ENCODE measurements at places on chromosomes 4 and X.

DNA sequence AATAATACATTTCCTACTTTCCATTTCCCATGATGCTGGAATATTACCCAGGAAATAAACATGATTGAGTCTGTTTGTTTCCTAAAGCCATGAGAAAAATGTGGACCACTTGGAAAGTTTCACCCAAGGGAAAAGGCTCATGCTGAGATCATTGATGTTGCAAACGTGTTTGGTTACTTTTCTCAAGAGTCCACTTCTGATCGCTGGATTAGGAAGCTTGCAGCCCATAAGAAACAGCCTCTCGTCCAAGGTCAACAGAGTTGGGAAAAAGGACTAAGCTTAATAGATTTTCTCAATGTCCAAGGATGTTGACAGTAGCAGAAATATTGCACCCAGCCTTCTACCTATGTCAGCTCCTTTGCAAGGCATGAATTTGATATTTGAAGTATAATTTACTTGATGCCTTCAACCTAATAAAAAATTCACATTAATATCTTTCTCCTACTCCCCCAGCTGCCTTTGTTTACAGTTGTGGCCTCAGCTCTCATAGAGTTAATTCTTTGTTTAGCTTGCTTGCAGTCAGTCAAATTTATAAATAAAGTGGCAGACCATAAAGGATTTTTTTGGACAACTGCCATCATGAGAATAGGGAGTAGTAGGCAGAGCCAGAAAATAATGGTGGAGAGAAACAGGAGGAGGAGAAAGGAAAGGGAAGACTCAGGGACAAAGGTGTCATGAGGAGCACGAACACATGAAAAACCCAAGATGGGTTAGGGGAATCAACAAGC lies 65.6 kb upstream of the BLTP1 start:
- DNase-seq: no peak

DNA sequence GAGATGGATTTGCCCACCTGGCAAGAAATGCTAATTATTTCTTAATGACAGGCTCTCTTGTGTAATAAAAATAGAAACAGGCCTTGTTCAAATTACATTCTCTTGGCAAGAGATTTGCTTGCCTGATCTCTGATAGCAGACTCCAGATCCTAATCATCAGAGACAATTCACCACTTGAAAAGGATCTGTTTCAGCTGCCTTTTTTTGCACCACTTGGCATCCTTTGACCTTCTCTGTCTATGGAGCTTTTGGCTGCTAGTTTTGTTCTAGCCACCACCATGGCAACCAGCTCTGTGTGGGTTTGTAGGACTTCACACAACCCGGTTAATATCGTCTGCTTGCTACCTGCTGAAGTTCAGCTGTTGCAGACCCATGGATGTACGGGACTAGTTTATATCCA lies 241.1 kb upstream of the TLL1 start:
- no peak for DNase-seq

GRCh38 chr4:54118850-54119589 lies 19.1 kb downstream of the GSX2 start:
- no peak for DNase-seq

DNA sequence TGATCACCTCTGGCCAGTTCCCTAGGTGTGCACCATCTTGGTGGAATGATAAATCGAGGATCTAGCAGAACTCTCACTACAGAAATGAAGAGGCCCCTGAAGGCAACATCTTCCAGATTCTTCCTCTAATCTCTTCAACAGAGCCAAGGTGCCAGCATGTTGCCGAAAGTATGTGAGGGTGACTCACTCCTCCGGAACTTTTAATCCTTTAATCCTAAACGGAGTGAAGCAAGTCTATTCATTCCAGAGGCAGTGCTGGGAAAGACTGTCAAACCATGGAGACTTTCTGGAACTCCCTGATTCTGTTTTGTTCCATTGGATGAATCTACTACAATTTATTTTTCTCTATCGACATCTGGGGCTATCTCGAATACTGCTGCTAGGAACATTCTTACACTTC lies 68.7 kb downstream of the SUPT20HL2 start:
- no peak for DNase-seq

GRCh38 chr4:163269166-163269565 lies 63.2 kb downstream of the NPY1R start:
- DNase-seq: no peak

- DNase-seq: no peak
Observed at GRCh38 chr4:19399001-19399400, 852.7 kb upstream of the SLIT2 start.

DNA sequence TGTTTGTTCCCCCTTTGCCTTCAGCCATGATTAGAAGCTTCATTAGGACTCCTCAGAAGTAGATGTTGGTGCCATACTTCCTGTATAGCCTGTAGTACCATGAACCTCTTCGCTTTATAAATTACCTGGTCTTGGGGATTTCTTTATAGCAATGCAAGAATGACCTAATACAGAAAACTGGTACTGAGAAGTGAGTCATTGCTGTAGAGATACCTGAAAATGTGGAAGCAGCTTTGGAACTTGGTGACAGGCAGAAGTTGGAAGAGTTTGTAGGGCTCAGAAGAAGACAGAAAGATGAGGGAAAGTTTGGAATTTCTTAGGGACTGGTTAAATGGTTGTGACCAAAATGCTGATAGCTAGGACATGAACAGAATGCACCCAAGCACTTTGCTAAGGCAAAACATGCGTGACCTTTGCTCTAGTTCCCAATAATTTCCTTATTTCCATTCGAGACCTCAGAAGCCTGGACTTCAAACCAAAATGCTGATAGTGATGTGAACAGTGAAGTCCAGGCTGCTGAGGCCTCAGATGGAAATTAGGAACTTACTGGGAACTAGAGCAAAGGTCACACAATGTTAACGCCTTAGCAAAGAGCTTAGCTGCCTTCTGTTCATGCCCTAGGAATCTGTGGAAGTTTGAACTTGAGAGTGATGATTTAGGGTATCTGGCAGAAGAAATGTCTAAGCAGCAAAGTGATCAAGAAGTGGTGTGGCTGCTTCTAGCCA lies 3.0 kb upstream of the USP46 start:
- no peak for DNase-seq

GRCh38 chrX:39518476-39519029 lies 579.2 kb downstream of the BCOR start:
- no peak for DNase-seq

DNA sequence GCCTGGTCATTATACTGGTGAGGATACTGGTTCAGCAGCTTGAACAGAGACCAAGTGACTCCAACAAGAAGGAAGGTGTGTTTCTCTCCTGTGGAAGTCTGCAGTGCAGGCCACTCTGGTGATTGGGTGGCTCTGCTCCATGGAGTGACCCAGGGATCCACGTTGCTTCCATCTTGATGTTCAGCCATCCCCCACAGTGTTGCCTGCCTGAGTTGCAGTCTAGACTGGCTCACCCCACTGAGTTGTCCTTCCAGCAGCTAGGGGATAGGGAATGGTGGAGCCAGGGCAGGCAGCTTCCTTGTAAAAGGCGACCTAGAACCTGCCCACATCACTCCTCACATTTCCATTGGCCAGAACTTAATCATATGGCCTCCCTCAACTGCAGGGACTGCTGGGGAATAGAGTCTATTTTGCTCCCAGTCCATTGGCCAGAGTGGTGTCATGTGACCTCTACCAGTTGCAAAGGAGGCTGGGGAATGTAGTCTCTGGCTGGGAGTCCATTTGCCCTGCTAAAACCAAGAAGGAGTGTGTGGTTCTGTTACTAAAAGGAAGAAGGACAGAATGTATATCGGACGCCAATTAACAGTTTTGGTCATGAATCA lies 8.0 kb downstream of the MAN2B2 start:
- no peak for DNase-seq

DNA sequence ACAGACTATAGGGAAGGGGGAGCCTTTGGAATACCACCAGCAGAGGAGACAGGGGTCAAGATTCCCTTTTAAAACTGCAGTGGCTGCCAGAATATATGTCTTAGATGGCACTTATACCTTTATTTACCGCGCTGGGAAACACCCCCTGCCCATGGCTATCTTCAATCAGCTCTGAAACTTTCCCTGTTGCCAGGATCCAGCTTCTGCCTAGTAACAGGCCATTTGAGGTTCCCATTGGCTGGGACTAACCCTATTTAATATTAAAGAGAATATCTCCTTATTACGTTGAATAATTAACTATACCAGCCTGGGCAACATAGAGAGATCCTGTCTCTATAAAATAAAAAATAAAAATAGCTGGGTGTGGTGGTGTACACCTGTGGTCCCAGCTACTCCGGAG lies 23.8 kb downstream of the SOWAHB start:
- DNase-seq: no peak

GRCh38 chrX:70030301-70030767 lies 19.4 kb downstream of the AWAT2 start:
- DNase-seq: peak; percentile 16

DNA sequence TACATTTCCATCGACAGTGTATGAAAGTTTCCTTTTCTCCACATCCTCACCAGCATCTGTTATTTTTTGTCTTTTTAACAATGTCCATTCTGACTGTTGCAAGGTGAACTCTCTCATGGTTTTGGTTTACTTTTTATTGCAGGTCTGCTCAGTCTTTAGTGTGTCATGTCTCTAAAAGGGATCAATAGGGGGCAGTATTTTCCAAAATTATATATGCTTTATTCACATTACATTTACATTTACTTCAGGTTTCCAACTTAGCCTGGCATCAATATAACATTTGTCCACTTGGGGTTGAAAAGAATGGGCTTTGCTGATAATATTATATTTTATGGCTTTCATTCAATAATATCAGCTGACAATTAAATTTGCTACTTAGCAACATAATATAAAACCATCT lies 265.0 kb upstream of the SLITRK2 start:
- DNase-seq: no peak
